NCI-H774 (cell line): ENCODE measurements at places on chromosomes 3 and 15.
A peak's percentile ranks its signal among the peaks of the same experiment; 100 is the strongest.

DNA sequence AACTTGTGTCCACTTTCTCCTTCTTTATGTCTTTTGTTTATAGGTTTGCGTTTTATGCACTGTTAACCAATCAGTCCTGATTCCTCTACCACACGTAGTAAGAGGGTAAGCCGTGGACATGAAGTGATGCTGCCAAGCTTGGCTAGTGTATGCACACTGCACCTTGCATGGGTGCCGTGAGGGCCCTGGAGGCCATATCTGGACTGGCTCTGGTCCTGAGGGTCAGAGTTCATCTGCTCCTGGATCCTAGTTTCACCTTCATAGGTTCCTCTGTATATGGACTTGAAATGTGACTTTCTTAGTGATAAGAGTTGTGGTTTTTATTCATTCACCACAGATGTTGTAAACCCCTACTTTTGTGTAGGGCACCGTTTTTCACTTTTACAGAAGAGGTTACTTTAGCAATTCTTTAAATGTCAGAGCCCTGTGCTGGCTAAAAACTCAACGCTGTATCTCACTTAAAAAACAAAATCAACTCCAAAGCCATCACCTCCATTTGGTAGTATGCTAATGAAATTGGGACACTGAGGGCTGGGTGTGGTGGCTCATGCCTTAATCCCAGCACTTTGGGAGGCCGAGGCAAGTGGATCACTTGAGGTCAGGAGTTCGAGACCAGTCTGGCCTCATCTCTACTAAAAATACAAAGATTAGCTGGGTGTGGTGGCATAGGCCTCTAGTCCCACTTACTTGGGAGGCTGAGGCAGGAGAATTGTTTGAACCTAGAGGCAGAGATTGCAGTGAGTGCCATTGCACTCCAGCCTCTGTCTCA lies 22.9 kb downstream of the SIAH2 start:
- DNase-seq: no peak

DNA sequence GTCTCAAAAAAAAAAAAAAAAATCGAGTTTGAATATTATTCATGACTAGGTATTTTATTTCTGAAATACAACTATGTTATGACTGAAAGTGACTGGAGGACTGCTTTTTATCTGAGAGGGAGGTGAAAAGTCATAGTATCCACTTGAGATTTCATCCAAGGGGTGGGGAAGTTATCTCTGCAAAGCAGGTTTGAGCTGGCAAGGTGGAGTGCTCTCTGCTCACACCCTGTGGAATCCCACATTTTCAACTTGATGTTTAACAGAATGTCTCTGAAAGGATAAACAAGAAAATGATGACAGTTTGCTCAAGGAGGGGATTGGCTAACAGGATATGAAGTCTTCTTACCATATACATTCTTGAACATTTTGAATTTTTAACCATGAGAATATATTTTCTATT lies 27.3 kb upstream of the SEC62 start:
- no peak for DNase-seq

DNA sequence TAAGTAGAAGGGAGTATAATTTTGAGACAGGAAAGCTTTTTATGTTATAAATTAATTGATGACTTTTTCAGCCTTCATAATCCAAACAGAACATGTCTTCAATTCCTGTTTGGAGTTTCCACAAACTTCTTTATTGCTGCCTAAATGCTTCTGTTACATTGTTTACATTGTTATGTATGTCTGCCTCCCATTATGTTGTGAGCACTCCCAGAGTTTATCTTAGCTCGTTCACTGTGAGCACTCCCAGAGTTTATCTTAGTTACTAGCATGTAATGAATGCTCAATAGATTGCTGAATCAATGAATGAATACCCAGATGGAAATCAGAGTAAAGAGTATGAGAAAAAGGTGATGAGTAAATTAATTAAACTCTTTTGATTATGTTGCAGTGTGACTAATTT lies 1178.0 kb downstream of the ROBO1 start:
- DNase-seq: no peak

DNA sequence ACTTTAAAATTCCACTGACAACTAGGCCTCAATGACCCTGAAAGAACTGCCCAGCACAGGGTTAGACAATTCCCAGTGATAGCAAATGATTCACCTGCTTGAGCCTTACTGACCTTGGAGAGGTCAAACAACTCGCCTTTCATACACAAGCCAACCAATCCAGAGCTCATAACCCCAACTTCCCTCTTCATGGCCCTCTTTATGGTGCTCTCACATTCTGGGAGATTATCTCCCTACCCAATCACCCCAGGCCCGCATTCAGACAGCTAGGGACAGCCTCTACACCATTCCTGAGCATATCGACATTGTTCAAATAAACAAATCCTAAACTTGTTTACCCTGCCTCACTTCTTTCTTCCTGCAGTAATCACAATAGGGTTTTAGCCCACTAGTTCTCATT lies 32.2 kb upstream of the COLQ start:
- DNase-seq: no peak

DNA sequence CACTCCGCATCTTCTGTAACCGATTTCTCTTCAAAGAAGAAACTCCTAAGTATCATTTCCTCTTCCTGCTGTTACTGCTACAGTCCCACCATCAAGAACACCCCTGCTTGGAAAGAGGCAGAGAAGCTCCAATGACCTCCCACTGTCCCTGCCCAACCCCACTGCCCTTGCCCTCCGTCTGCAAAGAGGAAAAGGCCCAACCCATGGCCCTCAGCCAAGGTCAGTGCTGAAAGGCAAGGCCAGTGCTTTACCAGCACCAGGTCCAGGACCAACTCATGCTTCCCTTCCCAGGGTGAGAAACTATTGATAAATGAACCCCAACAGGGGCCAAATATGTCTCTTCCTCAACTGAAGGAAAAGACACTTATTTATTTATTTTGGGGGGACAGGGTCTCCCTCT lies 22.5 kb downstream of the FAM240A start:
- DNase-seq: no peak

DNA sequence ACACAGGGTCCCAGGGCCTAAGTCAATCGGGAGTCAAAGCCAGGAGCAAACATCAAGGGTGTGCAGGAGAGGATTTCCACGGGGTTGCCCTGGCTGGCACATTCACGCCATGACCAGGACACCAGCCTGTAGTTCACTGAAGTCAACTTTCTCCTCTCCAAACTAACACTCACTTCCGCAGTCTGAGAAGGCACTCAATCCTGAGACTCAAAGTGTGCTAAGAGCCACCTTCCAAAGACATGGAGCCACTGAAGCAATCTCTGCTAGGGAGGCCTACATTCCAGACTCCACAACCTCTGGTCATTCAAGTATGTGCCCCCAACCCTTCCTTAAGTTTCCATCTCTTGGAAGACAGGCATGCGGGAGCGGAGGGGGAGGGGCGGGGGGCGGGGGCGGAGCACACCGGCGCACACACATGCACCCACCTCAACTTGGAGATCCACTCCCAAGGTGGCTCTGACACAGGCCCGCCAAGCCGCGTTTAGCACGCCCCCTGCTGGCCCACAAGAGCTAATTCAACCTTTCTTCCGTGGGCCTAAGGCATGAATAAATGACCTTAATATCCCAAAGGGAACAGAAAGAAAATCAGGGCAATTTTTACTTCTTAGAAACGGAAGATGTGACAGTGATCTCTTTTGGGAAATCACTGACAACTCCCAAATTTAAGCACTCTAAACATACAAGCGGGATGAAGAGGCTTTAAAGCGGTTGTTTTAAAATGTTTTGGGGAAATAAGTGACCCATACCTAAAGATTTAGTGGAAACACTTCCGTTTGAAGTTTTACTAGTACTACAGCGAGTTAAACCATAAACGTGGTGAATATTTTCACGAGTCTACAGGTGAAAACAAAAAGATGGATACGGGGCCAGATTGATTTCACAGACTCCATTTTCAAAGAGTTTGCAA lies 162.5 kb upstream of the CHRNA7 start:
- DNase-seq: peak; percentile 63

DNA sequence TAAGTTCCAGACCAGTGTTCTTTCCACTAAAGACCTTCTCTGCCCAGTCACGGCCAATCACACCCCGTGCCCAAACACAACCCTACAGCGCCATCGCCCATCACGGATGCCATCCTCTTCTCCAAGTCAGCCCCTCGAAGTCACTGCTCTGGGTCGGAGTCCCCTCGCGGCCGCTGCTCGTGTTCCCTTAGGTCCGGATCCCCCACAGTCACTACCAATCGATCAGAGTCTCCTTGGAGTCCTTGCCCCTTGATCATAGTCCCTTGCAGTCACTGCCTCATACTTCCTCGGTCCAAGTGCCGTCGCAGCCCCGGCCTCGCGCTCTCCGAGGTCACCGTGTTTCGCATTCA lies 461 bp downstream of the PCYT1A start:
- DNase-seq: no peak

- DNase-seq: no peak
Measured at GRCh38 chr15:40232625-40233070, 6.2 kb upstream of the PAK6 start.

DNA sequence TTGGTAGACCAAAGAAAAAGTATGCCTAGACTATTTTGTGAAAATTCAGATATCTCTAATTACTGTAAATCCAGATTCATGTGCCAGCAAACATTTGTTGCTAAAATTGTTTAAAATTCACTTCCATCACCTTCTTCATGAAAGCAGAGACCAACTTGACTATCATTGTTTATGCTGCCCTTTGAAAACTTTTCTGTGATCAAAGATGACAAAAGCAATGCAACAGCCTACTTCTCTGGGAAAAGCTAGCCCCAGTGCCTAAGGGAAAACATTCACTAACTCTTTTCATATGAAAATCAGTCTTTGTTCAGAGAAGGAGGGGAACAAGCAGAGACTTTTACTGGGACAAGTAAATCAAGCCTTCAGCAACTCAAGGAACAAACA lies 178.0 kb upstream of the P2RY1 start:
- DNase-seq: no peak

DNA sequence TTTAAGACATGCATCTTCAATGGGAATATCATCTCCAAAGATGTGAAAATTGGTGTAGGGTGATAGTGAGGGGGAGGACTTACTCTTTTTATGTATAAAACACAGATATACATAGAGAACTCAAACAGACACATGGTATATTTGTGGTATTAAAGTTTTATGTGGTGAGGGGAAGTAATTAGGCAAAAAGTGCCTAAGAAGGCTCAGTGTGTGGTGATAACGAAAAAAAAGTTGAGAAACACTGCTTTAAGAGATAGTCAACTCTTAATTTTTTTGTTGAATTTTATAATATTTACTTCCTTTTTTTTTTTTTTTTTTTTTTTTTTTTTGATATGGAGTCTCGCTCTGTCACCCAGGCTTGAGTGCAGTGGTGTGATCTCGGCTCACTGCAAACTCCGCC lies 174.2 kb upstream of the FRMD4B start:
- DNase-seq: no peak

- DNase-seq: no peak
Measured at GRCh38 chr3:148205977-148206376, 491.7 kb upstream of the AGTR1 start.

GRCh38 chr3:144031938-144032337 lies 60.3 kb downstream of the DIPK2A start:
- DNase-seq: no peak

GRCh38 chr3:153979418-153980251 lies 141.6 kb upstream of the ARHGEF26 start:
- no peak for DNase-seq

DNA sequence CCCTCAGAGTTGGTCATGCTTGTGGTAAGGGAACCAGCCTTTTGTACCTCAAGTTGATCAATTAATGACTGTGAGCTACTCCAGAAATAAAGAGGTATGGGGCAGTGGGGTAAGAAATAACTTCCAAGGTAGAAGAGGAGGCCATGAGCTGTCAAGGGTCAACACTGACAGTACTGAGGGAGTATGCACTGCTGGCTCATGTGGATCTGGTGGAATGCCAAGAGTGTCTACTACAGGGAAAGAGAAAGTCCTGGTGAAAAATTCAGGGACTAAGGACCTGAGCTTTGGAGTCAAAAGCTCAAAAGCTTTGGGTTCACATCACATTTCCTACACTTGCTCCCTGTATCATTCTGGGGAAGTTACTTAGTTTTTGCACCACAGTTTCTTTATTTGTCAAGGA lies 154.9 kb downstream of the SEMA6D start:
- no peak for DNase-seq

- no peak for DNase-seq
Measured at GRCh38 chr15:59399465-59400102, 26.9 kb upstream of the MYO1E start.

GRCh38 chr15:65827065-65827464 lies 35.0 kb upstream of the DENND4A start:
- DNase-seq: no peak

GRCh38 chr15:51053571-51053970 lies 41.1 kb downstream of the TNFAIP8L3 start:
- no peak for DNase-seq

- DNase-seq: peak; percentile 0
Measured at GRCh38 chr3:7144697-7145308, 283.9 kb downstream of the GRM7 start.

DNA sequence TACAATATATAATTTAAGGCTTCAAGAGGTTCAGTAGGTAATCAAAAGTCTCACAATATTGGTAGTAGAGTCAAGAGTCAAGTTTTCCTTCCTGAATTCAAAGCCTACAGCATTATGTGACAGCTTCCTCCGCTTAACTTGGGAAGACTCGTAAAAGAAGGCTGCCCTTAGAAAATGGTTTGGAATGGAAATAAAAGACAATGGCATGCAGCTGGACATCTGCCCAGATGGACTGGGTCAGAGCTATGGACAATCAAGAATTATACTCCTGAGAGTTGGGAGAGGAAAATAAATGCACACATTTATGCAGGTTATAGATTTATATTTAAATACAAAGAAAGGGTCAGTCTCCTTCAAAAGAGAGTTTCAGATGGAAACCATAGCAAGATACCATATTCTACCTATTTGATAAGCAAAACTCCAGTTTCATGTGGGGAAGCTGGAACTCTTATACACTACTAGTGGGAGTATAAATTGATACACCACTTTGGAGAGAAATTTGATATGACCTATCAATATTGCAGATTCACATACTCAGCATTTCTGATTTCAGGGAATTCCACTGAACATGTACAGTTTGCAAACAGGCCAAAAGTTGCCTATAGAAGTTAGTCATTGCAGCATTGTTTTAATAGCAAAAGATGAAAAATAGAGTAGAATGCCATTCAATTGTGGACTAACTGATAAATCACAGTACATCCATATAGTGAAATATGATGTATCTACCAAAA lies 6.1 kb downstream of the CRYBG3 start:
- no peak for DNase-seq

DNA sequence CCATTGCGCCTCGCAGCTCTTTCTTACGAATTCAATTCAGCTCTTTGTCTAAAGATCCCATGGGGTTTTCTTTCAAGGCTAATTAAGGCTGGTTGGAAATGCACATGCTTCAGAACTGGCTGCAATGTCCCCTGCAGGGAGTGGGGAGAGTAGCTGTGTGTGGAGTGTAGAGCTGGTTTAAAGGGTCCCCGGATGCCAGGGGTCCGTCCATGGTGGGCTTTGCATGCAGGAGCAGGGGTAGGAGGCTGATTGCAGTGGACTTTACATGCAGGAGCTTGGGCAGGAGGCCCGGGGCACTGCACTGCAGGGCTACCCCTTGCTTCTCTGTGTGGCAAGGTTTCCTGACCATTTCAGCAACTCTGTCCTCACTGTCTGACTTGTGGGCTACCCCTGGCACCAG lies 261.6 kb upstream of the LYSMD4 start:
- DNase-seq: no peak

GRCh38 chr3:166462891-166463470 lies 625.8 kb upstream of the BCHE start:
- no peak for DNase-seq

GRCh38 chr15:52423852-52424251 lies 104.8 kb downstream of the MYO5A start:
- no peak for DNase-seq

GRCh38 chr15:39746176-39746575 lies 36.5 kb downstream of the FSIP1 start:
- no peak for DNase-seq
